Anterior cingulate cortex (tissue), 58 donors: ENCODE measurements at places on chromosomes 11 and 22.

DNA sequence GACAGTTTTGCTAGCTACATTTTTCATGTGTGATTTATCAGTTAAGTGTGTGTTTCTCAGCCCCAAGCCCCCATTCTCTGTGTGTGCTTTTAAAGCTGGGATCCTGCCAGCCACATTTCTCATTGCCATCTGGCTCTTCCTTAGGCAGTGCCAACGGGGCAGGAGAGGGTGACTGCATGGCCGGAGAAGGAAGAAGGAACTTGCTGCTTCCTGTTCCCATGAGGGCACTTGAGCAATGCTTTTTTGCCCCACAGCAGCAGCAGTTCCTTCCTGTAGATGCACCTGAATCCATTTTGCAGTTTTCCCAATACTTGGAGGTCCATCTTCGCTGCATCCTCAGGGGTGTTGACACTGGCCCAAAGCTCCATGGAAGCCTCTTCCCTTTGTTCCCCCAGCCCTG is 37.5 kb downstream of the TNRC6B start:
- no peak for DNase-seq

GRCh38 chr11:113593698-113594308 is 112.3 kb downstream of the TMPRSS5 start:
- DNase-seq, result no peak

DNA sequence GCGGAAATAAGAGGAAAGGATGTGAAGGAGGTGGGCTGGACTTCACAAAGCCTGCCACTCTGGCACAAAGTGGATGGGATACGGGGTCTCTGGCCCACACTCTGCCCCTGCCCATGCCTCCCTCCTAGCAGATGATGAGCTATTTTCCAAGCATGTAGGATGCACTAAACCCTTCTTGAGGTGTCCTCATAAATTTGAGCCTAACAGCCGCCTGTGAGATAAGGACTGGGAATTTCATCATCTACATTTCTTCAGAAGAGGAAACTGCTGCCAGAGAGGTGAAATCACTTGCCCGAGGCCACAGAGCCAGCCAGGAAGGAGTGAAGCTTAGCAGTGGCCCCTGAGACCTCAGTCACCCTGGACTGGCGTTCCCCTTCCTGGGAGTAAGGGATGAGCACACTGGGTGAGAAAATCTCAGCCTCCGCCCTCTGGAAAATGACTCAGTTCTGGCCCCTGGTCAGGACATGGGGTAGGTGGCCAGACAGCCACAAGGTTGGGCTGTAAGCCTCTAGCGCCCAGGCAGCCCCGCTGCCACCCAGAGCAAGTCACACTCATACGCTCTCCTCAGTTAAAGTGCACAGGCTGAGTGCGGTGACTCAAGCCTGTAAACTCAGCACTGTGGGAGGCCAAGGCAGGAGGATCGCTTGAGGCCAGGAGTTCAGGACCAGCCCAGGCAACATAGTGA is 27.9 kb downstream of the MB start:
- DNase-seq, result no peak

GRCh38 chr11:10181811-10182210 is 112.2 kb downstream of the SBF2 start:
- no peak for DNase-seq

GRCh38 chr11:130573767-130574166 is 125.3 kb downstream of the ADAMTS15 start:
- no peak for DNase-seq

DNA sequence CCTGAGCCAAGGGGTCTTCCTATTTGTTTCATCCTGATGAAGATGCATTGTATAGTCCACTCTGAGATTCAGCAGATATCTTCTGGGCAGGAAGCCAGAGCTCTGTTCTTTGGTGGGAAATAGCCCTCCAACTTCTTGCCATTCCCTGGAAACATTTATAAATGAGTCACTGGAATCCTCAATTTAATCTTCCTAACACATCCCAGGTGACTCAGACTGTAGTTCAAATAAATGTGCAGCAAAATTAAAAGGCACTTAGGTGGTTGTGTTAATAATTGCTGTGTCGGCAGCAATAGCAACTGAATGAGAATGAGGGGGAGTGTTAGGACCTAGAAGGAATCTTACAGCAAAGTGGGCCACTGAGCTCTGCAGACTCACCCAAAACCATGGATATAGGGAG is 108.6 kb downstream of the INSC start:
- DNase-seq, result no peak

DNA sequence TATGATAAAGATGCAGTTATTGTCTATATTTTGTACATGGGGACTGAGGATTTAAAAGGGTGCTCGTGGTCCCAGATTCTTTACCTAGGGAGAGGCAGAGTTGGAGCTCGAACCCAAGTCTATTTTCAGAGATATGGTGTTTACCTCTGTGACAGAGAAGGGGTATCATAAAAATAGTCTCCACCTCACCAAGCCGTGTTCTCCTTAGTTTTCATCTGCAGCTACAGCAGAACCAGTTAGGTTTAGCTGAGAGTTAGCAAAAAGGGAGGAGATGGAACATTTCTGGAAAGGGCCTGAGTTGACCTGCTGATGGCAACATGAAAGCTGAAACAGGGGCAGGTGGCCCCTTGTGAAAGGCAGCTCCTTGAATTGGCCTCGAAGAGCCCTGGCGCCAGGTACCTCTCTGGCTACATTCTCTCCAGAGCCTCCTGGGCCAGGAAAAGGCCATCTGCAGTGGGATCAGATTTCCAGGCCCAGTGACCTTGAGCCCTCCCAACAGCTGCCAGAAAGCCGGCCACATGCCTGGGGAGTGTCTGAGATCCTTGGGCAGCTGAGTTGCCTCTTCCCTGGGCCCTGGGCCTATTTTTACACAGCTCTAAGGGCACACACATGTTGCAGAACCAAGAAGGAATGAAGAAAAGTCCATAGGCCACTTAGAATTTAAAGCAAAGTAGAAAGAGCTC is 136.6 kb downstream of the NAV2 start:
- no peak for DNase-seq

DNA sequence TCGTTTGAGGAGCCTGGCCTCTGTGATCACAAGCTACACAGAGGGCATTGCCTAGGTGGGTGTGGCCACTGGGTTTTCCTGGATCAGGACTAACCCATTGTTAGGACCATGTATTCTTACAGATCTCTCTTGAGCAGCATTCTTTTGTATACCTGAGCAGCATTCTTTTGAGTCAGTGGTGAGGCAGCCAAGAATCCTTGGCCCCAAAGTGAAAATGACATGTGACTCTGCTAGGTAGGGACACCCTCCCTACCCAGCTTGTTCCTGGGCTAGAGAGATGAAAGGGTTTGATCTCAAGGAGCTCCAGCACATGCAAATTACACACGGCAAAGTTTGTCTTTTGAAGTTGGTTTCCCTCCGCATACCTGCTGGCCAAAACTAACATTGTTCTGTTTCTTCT is 55.0 kb upstream of the HORMAD2 start:
- no peak for DNase-seq

- peak; percentile 53 for DNase-seq
These were observed 1.5 kb downstream of the TUB start for GRCh38 chr11:8082391-8083087.

- no peak for DNase-seq
These were observed 21.4 kb upstream of the PACSIN2 start for GRCh38 chr22:43036282-43036829.

DNA sequence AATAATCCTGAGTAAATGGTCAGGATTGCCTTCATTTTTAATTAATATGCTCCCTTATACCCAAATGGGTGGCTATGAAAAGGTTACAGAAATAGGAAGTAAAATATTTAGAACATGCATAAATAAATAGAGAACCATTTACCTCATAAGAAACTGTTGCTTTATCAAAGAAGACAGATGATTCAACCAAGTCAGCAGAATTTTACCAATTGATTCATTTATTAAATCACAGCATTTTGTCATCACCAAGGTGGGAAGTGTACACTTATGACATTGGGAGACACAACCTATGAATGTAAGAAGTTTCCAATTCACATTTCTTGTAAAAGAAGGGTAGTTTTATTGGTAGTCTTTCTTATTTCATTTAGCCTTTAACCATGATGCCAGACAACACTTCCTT is 870.3 kb upstream of the CHORDC1 start:
- DNase-seq, result no peak

DNA sequence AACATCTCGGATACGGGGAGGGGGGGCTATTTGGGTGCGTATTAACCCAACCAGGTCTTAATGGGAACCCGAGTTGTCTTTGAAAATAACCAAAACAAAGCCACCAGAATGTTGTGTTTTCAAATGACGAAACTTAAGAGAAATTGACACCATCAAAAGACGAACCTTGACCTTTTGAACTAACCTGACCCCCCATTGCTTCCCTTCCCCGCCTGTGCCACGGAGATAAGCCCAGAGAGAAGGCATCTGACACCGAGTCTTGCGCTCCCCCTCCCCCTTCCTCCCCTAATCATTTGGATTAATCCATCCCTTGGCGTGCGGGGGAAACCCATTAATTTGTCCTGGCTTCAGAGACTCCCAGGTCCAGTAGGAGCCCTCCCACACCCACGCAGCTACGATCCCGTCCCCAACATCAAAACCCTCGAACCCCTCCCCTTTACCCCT is 4.5 kb upstream of the GCAT start:
- DNase-seq, result no peak

DNA sequence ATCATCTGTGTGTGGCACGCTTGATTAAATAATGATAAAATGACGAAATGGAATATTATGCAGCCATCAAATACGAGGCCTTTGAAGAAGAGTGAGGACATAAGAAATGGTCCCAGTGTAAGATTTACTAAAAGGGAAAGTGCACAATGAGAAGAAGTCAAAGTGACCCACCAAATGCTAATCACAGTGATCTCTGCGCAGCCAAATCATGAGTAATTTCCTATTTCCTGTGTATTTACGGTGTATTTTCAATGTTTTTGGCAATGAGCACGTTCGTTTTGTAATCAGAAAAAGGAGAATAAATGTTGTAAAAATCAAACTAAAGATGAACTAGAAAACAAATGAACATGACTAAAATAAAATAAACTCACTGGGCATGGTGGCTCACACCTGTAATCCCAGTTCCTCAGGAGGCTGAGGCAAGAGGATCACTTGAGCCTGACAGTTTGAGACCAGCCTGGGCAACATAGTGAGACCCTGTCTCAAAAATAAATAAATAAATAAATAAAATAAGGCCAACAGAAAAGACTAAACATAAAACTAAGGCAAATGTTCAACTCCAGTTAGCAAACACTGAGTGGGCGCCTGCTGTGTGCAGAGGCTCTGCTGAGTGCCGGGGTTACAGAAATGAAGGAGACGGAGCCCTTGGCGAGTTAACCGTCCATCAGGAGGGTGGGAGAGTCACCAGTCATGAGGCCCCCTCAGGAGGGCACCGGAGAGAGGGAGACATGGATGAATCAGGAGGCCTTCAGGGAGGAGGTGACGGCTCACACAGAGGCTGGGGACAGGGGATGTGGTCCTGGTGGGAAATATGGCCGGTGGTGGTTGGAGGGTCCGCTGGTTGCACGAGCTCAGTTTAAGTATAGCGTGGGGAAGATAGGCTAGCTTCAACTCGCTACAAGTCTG is 26.0 kb upstream of the CBX7 start:
- no peak for DNase-seq

DNA sequence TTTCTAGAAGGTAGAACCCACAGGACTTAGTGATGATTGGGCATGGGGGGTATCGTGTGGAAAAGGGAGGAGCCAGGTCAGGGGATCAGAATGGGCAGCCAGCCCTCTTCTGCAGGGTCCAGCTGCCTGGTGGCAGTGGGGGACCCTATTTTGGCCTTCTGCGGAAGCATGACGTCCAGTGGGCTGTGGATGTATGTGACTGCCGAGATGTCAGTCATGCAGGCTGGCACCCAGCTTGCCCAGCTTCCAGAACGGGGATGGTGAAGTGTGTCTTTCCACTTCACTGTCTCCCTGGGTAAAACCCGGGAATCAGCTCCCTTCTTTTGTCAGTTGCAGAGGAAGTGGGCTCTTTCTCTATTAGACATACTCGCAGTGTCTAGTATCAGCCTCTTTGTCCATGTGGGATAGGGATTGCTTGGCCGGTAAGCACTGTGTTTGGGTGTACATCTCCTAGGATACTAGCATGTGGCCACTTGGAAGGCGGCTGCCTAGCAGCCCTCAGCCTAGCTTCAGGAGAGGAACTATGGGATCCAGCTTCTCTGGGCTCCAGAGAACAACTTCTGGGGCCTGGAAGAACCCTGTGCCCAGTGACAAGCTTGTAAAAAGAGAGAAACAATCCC is 51.4 kb downstream of the GRIK4 start:
- DNase-seq, result no peak

GRCh38 chr22:46617207-46617985 is 2.8 kb upstream of the GRAMD4 start:
- no peak for DNase-seq

GRCh38 chr22:49510718-49511117 is 317.0 kb downstream of the BRD1 start:
- DNase-seq, result no peak

GRCh38 chr11:3781423-3781822 is 15.9 kb downstream of the NUP98 start:
- no peak for DNase-seq

- DNase-seq, result no peak
These were observed 35.4 kb upstream of the AMOTL1 start for GRCh38 chr11:94732617-94733281.

GRCh38 chr22:39026509-39027150 is 5.7 kb downstream of the APOBEC3D start:
- DNase-seq, result no peak

GRCh38 chr11:119533462-119533861 is 110.5 kb upstream of the THY1 start:
- no peak for DNase-seq

DNA sequence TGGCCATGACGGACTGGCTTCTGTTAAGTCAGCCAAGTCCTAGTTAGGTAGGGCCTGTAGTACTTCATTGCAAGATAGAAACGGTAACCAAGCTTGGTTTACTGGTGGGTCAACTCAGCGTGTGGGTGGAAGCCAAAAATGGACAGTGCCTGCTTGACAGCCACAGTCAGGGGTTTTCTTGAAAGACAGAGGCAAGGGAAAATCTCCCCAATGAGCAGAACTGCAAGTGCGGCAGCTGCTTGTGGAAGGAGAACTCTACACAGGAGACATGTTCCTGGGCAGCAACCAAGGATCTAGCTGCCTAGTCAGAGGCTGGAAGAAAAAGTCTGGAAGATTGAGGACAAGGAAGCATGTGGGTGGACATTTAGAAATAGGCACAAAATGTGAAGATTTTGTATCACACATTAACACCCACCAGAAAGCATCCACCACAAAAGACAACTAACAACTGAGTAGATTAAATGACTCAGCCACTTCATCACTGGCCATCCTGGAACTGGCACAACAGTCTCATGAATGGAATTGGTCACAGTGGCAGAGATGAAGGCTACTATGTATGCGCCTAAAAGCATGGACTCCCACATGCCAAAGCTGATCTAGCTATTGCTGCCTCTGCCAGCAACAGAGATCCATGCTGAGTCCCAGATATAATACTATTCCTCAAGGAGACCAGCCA is 40.9 kb upstream of the SCUBE2 start:
- DNase-seq, result no peak

GRCh38 chr11:2208691-2209369 is 37.2 kb upstream of the TH start:
- no peak for DNase-seq

- DNase-seq, result no peak
These were observed 24.6 kb upstream of the C11orf96 start for GRCh38 chr11:43917851-43918250.
